ENCODE measurements at places on chromosomes 4 and X. TPM values are rescaled to one million over a fixed set of nuclear protein-coding genes. Genes with fewer than 3 reads are reported as not detected.

MCTS1 gene
- 31.2 TPM for total RNA-seq

MAGEA2 gene
- total RNA-seq: not detected

STEEP1 gene
- 50.4 TPM for total RNA-seq

SMARCA1 gene
- total RNA-seq: 89.6 TPM

LDB2 gene
- 108 TPM for total RNA-seq
